ENCODE measurements at places on chromosomes 3 and 15.
A peak's percentile ranks its signal among the peaks of the same experiment; 100 is the strongest.

DNA sequence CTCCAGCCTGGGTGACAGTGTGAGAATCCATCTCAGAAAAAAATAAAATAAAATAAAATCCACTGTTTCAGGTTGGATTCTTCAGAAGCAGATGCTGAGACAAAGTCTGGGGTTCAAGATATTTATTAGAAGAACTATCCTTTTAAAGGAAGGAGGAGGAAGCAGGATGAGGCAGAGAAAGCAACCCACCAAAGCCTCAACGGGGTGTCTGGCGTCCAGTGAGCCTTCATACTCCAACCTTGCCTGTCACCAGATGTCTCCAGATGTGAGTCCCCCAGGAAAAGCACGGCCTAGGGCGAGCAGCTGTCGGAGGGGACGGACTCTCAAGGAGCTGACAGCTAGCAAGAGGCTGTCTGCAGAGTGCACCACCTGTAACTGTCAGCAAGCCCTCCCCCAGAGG, 37.3 kb downstream of the MB21D2 start:
- DNase-seq, result no peak

GRCh38 chr15:100043068-100043641, 298.6 kb downstream of the ADAMTS17 start:
- peak; percentile 87 for DNase-seq

DNA sequence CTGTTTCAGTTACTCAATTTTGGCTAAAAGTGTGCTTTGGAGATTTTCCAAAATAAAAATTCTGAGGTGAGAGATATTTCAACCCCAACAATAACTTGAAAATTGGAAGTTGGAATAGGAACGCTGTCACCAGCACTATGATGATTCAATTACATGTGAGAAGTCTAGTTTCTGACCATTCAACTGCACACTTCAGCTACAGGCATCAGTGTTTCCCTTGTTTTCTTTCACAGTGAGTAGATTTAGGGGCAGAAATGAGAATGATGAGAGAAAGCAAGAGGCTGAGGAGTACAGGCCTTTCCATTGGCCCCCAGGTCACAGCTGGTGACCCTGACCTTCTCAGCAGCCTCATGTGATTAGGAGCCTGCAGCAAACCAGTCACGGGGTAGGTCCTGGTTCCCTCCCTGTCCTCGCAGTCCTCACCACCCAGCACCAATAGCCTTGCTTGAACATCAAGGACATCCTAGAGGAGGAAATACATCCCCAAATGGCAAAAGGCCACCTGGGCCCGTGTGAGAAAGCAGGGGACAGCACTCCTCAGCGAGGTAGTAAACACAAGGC, 10.0 kb upstream of the FILIP1L start:
- DNase-seq, result no peak

- DNase-seq, result no peak
Measured at GRCh38 chr3:133853063-133853924, 42.4 kb downstream of the RAB6B start.

DNA sequence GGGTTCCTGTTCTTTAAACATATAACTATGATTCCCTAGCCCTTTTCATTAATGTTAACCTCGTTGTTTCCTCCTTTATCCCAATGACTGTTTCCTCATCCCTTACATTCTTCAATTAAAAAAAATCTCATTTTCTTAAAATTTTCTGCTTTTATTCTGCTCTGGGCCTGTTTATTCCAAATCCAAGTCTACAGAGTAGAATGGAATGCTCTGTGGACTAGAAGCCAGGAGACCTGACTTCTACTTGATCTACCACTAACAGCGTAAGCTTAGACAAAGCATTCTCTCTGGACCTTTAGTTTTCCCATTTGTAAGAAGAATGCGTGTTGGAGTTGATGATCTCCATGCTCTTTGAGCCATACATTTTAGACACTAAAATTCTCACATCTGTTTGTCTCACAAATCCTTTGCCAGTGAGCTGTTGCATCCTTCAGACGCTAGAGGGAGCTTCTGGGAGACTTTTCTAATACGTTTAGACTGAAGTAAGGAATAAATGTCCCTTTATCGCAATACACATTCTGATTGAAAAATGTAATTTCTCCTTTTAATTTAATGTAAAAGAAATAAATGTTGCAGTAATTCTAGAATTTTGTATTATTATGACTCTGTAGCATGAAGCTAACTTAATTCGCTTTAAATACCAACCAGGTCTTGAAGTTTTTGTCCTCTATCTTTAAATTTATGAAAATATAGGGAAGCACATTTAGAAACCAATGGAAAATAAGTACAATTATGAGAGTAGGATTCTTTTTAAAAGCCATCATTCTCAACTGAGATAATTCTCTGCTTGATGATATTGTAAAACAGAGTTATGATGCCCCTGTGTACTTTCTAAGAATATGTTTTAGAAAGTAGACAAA, 21.7 kb upstream of the GMNC start:
- peak; percentile 69 for DNase-seq

- DNase-seq, result no peak
Measured at GRCh38 chr3:66237552-66237951, 16.8 kb downstream of the SLC25A26 start.

- no peak for DNase-seq
Measured at GRCh38 chr3:133445108-133445507, 45.3 kb downstream of the BFSP2 start.

DNA sequence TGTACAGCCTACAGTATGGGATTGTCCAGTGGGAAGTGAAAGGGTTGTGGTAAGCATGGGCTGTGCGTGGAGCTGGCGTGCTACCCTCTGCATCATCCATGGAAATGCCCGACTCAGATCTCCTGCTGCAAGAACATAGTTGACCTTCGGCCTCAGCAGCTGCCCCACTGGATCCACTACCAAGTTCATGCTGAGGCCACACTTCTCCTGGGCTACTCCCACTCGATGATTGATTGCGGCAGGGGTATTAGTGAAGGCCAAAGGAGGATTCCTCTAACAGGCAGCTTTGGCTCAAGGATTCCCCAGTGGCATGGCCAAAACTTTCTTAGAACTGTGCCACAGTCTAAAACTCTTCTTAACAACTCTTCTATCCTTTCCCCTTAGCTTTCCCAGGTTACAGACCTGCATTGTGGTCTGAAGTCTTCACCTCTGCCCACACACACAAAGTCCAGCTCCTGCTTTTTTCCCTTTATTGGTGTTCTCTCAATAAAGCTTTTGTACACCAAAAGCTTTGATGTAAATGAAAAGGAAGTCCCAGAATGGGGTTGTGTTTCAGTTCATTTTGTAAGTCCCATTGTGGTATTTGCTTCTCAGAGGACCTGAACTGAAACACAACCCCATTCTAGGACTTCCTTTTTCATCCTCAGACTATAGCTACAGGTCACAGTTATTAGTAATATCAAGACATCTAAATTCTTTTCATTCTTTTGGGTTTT, 4.9 kb upstream of the TBC1D5 start:
- DNase-seq, result no peak

DNA sequence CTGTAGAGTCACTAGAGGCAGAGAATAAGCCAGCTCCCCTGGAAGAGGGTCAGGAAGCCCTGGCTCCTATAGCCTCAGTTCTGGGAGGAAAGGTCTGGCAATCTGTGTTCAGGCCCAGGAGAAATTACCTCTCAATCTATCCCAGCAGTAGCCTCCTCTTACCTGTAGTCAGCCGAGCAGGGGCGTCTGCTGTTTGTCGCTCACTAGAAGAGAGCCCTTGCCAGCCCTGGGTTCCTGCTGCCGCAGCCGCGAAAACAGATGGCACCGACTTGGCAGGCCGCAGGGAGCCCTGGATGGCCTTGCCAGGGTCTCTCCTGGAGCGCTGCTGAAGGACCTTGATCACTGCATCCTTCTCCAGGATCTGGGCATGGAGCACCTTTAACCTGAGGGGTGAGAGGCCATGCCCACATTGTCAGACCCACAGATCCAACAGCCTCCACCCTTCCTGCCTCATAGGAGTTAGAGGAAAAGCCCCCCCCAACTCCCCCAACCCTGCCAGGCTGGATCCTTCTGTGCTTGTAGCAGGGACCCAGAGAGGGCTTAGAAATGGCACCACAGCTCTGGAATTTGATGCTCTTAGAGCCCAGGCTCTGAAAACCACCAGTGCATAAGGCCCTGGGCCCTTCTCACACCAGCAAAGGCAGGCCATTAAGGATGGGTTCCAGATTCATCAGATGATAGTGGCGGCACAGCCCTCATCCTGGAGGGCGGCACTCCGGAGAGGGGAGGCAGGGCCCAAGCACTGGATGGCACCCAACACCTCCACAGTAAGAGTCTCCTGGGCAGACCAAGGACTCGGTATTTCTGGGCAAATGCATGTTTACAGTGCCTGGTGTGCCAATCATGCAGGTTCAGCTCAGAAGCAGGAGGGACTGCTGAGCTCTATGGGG, 14.9 kb downstream of the AMOTL2 start:
- DNase-seq, result no peak

GRCh38 chr3:142013326-142013980, 135.9 kb downstream of the TFDP2 start:
- no peak for DNase-seq

- peak; percentile 30 for DNase-seq
Measured at GRCh38 chr15:59366333-59367021, 6.2 kb downstream of the MYO1E start.

DNA sequence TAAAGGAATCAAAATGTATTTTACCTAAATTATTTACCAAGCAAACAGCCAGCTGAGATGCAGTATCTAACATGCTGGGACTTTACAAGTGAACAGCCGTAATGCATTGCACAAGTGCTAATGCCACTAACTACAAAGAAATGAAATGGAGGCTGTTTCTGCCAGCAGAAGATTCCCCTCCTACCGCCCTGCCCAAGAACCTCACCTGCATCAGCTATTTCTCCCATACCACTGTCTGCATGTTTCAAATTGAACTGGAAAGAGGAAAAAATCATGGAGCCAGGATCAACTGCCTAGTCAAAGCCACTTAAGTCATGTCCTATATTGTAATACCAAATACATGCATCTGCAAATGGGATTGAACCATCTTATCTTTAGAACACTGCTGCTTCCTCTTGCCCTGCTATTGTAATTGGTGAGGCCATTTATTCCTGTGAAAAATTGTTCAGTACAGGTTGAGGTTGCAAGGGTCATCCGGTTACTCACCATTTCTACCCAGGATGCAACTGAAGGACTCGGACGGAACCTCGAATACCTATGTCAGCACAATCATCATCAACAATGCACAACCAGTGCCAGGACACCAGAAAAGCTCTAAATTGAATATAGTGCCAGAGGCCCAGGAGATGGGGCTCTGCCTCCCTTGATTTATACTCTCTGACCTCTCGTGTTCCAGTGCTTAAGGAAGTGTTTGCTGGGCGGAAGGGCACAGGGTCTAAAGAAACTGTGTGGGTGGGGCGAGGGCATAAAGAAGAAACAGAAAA, 27.5 kb downstream of the ANXA2 start:
- DNase-seq, result peak; percentile 80

- no peak for DNase-seq
Measured at GRCh38 chr3:104820959-104821358, 545.8 kb upstream of the ALCAM start.

DNA sequence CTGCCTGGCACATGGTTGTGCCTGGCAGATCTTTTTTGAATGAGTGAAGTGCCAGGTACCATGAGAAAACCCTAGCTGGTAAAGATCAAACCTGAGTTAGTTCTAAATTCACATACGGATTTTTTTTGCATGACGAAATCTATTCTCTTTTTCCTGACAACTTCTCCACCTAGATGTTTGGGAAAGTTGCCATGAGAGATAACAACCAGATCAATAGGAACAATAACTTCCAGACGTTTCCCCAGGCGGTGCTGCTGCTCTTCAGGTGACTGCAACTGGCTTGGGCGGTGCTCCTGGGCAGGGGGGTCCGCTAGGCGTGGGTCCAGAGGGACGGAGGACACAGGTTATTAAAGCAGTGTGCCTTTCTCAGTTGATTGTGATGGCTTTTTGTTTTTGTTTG, 71.8 kb downstream of the CHDH start:
- no peak for DNase-seq

- no peak for DNase-seq
Measured at GRCh38 chr3:51408813-51409212, 17.7 kb downstream of the RBM15B start.

All from kidney tubule cell (primary cell).